Fibroblast of skin of left quadriceps (primary cell): ENCODE measurements at places on chromosomes 4 and X.
A peak's percentile ranks its signal among the peaks of the same experiment; 100 is the strongest.

GRCh38 chr4:110629214-110629754 is 6.4 kb upstream of the PITX2 start:
- DNase-seq, result no peak

GRCh38 chr4:153912301-153912700 is 123.4 kb upstream of the SFRP2 start:
- DNase-seq, result no peak

DNA sequence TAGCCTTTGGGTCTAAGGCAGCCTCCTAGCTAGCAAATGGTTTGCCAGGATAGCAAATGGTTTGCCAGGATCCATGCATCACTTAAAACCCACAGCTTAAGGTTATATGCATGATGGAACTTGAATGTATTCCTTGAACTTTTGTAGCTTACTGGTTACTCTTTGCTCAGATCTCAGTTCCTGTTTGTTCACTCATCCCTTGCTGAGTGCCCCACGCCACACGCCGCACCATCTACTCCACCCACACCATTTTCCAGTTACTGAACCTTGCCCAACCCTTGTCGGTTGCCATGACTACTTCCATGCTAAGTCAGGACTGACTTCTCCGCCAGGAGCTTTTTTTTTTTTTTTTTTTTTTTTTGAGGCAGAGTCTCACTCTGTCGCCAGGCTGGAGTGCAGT is 29.5 kb upstream of the XIAP start:
- DNase-seq, result no peak

DNA sequence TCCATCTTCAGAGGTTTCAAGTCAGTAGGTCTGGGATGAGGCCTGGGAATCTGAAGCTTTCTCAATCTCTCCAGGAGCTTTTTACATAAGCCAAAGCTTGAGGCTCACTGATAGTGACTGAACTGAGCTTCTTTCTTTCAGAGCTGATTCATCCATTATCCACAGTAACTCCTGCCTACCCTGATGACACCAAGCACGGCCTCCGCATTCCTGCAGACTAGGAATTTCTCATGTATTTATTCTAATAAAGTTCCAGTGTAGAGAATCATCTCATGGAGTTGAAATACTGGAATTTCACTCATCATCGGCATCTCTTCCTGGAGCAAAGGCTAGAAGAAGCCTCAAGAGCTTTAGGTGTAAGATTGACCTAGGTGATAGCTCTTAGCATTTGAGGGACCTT is 12.1 kb upstream of the DCTD start:
- peak; percentile 90 for DNase-seq

- no peak for DNase-seq
Observed at GRCh38 chrX:131841496-131842437, 181.3 kb upstream of the STK26 start.

GRCh38 chrX:40174001-40174853 is 76.5 kb upstream of the BCOR start:
- no peak for DNase-seq

- no peak for DNase-seq
Observed at GRCh38 chrX:116284400-116284799, 113.9 kb downstream of the AGTR2 start.

DNA sequence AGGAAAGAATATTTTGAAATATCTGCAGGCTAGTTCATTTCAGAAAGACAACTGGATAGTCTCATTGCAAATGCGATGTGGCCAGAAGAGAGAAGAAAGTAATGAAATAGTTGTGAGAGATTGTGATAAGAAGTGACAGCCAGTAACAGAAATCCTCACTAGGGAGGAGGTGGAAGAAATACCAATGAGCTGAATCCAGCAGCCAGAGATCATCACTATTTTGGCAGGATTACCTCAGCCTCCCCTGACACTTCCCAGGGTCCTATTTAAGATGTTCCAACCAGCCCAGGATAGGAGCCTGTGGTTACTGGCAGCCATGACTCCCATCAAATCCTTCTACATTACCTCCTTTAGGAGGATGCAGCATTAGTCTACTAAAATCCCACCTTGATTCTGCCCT is 76.7 kb upstream of the ARHGAP24 start:
- DNase-seq, result peak; percentile 46

DNA sequence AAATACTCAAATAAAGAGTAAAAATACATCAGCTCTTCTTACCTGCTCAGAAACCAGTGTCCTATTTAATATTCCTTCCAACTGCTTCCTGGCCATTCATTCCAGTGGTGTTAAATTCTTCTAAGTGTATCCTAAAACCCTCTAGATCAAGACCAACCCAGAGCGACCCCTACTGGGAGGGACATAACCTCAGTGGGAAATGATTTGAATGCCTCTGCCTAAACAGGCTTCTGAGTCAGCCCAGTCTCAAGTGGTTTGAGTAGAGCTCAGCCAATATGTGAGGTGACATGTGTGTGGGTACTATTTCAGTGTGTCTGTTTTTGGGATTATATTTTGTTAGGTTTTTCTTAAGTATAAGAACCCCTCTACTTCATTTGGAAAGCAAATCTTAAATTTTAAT is 133.6 kb upstream of the ARHGEF9 start:
- DNase-seq, result no peak

GRCh38 chr4:181083757-181084361 is 1159.3 kb upstream of the TENM3 start:
- peak; percentile 28 for DNase-seq

DNA sequence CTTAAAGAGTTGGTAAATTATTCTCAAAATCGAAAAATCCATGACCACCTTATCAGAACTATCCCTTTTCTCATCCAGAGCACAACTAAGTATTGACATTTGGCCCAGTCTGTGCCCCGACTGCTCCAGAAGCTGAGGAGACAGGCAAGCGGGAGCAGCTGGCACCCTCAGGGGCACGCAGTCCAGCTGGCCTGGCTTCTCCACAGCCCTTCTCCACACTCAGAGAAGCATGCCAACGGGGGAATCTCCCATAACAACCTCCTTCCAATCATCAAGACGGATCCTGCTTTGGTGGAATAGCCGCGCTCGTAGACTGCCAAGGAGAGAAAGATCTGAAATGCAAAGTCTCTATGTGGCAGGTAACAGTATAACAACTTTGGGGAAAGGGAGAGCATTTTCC is 85.4 kb downstream of the AFAP1 start:
- no peak for DNase-seq

DNA sequence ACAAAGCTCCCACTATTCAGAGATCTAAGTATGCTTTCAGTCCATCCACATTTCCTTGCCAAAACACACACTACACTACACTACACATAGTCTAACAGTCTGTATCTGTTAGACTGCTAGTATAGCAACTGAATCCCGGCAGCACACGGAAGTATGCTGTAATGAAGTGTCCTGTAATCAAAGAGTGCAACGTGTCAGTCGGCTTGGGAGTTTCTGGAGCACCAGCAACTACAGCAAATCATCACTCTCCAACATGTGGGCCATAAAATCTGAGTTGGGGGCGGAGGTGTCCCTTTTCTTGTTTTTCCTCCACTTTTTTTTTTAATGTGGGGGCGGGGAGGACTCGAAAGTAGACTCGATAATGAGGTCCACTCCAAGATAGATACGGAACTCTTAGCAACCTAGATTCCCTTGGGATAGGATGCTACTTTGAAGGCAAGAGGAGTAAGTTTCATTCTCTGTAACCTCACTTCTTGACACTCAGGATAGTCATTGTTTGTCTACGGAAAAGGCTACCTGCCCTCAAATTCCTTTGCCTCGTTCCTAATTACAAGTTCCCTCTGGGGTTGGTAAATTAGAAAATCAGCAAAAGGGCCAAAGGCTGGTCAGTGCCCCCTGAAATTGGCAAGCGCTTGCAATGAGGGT is 722 bp downstream of the SLC10A7 start:
- DNase-seq, result peak; percentile 43

DNA sequence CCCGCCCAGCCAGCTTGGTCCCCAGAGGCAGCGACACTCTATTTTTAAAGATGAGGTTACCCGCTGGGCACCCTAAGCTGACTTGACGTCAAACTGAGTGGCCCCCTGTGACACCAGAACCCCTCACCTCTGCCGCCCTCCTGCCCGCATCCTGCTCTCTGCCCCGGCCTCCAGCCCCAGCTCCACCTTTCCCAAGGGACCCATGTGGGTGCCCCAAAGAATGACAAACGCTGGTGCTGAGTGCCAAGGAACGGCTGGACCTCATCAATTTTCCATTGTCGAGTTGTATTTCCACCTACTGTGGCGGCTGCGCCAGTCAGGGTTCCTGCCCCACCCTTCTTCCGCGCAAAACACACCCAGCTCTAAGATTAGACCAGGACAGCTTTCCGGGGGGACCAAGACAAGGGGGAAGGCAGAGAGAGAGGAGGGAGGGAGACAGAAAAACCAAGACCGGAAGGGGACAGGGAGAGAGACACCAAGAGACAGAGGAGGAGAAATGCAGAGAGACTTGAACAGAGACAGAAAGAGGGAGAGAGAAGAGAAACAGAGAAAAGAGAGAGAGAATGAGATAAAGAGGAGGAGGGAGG is 2.0 kb downstream of the PRKX start:
- DNase-seq, result no peak

DNA sequence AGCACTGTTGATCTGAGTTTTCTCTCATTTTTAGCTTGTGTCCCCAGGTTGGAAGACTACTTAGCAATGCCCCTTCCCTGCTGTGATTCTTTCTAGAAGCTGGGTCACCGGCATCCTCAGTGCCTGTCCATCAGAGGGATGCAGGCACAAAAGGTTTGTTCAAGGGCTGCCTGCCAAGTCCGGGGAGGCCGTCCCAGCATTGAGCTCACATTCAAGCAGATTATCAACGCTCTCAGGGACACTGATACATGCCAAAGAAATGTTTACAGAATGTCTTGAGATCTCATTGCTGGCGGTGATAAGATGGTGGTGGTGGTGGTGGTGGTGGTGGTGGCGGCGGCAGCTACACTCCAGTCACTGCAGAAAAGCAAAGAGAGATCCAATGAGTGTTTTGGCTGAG is 79.6 kb upstream of the VCX3A start:
- no peak for DNase-seq

DNA sequence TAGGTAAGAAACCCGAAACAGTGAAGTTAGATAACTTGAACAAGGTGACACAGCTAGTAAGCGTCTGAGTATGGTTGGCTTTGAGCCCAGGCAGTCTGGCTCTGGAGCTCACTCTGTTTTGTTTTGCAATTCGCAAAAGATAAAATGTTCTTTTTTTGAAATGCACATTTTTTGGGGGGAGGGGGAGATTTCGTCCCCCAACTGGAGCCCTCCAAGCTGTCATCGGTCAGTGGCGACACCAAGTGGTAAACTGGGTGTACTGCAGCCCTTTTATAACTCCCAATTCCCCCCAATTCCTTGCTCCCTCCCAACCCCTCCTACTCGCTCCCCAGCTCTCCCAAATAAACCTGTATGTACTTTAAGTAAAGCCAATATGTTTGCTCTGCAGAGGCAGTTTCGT is 2.8 kb upstream of the CLCN5 start:
- peak; percentile 15 for DNase-seq

DNA sequence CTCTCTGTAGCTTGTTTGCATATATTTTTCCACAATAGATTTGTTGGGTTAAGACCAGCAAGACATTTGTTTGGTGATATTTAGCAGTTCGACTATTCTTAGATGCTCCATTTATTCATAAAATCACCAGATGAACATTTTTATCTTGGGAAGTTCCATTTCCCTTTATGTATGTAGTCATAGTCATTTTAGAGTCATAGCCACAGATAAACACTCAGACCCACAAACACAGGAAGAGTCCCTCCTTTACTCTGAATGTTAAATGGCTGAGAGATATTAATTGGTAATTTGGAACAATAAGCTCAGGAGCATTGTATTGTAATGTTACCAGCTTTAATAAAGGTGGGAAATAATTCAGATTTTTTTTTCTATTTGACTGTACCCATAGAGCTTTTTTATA is 1608.7 kb downstream of the STIM2 start:
- no peak for DNase-seq
